Fibroblast of lung (primary cell): ENCODE measurements at places on chromosomes 4 and X.

DNA sequence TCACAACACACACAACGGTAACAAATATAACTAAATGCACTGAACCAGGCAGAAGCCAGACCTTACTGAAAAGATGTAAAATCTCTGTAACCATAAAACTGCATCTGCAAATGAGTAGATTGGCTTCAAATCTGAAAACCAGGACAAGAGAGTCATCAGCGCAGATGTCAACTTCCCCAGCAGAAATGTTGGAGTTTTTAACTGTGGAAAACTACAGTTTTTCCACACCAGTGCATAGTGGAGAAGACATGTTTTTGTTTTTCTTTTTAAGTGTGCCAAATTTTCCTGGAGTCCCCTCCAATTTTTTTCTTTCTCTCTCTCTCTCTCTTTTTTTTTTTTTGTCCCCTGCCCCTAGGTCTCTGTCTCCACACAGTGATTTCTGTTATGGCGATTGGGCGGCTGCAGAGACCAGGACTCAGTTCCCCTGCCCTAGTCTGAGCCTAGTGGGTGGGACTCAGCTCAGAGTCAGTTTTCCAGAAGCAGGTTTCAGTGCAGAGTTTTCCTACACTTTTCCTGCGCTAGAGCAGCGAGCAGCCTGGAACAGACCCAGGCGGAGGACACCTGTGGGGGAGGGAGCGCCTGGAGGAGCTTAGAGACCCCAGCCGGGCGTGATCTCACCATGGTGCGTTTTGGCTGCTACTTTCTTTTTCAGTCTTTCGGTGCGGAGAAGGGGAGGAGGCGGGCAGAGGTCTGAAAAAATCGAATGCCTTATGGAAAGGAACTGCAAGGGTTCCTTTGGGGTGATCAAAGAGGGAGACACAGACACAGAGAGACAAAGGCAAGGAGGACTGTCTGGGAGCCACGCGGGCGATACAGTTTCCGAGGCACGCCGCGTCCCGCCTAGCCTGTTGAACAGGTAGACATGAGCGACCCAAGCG, at the start of gene GUCY1A1:
TSS of gene GUCY1A1 (plus strand) at position 505 of the 878 bp plus-strand sequence. CDS start 30,020 bp downstream, outside the sequence.
- H3K4me3 ChIP-seq = peak within 1 kb of the TSS; percentile 70
- peak; percentile 8 for DNase-seq
- H3K27ac ChIP-seq = no peak within 1 kb of the TSS
- H3K27me3 ChIP-seq = no peaks in the 10 kb centered on the region

GRCh38 chr4:48067536-48067935, 51.0 kb downstream of the NIPAL1 start:
- H3K4me1 ChIP-seq = no peaks in the 10 kb centered on the region
- no peak overlapping the region for H3K27ac ChIP-seq
- H3K36me3 ChIP-seq = no peaks in the 10 kb centered on the region
- H3K4me3 ChIP-seq = no peak overlapping the region
- H3K27me3 ChIP-seq = no peaks in the 10 kb centered on the region
- no peak for DNase-seq

- H3K27ac ChIP-seq = no peak overlapping the region
- peak; percentile 51 for DNase-seq
- no peaks in the 10 kb centered on the region for H3K4me1 ChIP-seq
- no peak overlapping the region for H3K4me3 ChIP-seq
- H3K36me3 ChIP-seq = no peaks in the 10 kb centered on the region
- no peaks in the 10 kb centered on the region for H3K27me3 ChIP-seq
These were observed 256.4 kb upstream of the GRID2 start for GRCh38 chr4:92047209-92047875.

DNA sequence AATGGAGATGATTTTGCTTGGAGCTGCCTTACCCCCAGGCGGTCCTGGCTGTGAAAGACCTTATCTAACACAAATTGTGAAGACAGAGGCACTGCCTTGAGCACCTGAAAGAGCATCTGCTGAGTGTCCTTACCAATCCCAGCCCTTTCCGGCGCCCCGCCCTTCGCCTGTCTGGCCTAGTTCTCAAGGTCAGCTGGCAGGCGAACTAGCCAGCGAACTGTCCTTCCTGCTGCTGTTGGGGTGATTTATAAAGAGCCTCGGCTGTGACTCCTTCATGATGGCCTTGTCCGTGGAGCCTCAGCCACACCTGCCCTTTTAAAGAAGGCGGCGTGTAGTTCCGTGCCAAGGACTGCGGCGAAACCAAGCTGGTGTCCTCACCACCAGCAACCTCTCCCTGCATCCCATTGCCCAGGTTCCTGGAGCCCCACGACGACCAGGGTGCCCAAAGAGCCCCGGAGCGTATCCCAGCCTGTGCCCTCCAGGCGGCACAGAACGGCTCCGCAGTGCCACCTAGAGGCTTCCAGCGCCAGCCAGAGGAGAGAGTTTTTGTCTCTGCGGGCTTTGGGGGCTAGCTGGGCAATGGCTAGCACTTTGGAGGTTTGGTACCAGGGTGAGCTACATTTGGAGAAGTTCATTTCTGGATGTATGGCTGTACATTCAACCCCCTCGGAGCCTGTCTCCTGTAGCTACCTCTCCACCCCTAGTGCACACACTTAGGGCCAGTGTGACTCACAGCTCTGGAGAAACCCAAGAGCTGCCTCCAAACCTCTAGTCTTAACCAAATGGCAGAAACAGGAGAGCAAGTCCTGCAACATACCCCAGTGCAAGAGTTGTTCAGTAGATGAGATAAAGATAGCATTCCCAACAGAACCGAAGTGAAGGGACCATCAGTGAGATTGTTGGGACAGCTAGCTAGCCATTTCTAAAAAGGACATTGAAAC, 36.8 kb upstream of the VMA21 start:
- H3K36me3 ChIP-seq = no peaks in the 10 kb centered on the region
- no peak overlapping the region for H3K27ac ChIP-seq
- no peaks in the 10 kb centered on the region for H3K27me3 ChIP-seq
- H3K4me1 ChIP-seq = no peaks in the 10 kb centered on the region
- H3K4me3 ChIP-seq = no peak overlapping the region

DNA sequence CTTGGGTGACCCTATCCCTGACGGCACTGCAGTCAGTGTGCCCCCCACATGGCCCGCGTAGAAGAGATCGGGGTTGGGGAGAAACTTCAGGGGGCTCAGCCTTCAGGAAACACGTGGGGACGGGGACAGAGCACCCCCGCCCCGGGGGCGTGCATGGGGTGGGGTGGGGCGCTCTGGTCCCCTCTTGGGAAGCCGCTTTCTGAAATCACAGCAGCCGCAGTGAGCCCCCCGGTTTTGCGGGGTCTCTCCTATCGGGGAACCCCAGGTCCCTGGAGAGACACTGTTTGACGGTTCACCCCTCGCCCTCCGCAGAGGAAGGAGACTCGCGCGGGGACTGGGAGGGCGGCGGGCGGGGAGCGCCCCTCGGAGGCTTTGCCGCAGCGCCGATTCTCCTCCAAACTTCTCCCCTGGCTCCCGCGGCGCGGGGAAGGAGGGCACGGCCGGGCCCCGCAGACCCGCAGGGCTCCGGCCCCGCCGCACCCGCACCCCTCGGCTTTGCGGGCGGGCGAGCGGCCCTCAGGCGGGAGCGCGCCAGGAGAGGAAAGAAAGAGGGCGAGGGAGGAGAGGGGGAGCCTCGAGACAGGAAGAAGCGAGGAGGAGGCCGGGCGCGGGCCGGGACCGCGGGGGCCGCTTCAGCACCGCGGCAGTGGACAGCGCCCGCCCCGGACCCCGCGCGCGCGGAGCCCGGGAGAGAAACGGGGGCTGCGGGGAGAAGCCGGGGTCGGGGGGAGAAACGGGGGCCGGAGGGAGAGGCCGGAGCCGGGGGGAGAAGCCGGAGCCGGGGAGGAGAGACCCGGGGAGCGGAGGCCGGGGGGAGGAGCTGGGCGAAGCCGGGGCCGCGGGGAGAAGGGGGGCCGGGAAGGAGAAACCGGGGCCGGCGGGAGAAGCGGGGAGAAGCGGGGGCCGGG, 612 bp downstream of the CPLX1 start:
- H3K27ac ChIP-seq = no peak overlapping the region
- no peaks in the 10 kb centered on the region for H3K4me1 ChIP-seq
- H3K36me3 ChIP-seq = no peaks in the 10 kb centered on the region
- peaks cover 39% of the 10 kb centered on the region for H3K27me3 ChIP-seq
- peak; percentile 16 for DNase-seq
- no peak overlapping the region for H3K4me3 ChIP-seq

GRCh38 chrX:34877436-34877835, 65.2 kb upstream of the FAM47B start:
- H3K36me3 ChIP-seq = no peaks in the 10 kb centered on the region
- DNase-seq = peak; percentile 32
- H3K4me1 ChIP-seq = peaks cover 2% of the 10 kb centered on the region

- H3K27me3 ChIP-seq = no peaks in the 10 kb centered on the region
- H3K36me3 ChIP-seq = no peaks in the 10 kb centered on the region
- DNase-seq = no peak
- no peak overlapping the region for H3K27ac ChIP-seq
- no peaks in the 10 kb centered on the region for H3K4me1 ChIP-seq
- no peak overlapping the region for H3K4me3 ChIP-seq
These were observed 46.2 kb upstream of the NMU start for GRCh38 chr4:55682295-55682694.

GRCh38 chr4:81921751-81922159, 450.0 kb upstream of the RASGEF1B start:
- H3K4me3 ChIP-seq = no peak overlapping the region
- H3K27ac ChIP-seq = no peak overlapping the region
- H3K4me1 ChIP-seq = no peaks in the 10 kb centered on the region
- H3K27me3 ChIP-seq = no peaks in the 10 kb centered on the region

GRCh38 chrX:10893976-10894375, 217.2 kb upstream of the HCCS start:
- no peak overlapping the region for H3K27ac ChIP-seq
- H3K27me3 ChIP-seq = no peaks in the 10 kb centered on the region
- no peaks in the 10 kb centered on the region for H3K36me3 ChIP-seq
- H3K4me3 ChIP-seq = no peak overlapping the region
- DNase-seq = no peak

GRCh38 chrX:30010471-30010870, 204.9 kb upstream of the MAGEB2 start:
- H3K27ac ChIP-seq = no peak overlapping the region
- no peak overlapping the region for H3K4me3 ChIP-seq
- no peaks in the 10 kb centered on the region for H3K36me3 ChIP-seq
- DNase-seq = no peak

GRCh38 chr4:32890398-32890797, 2170.2 kb downstream of the PCDH7 start:
- no peaks in the 10 kb centered on the region for H3K36me3 ChIP-seq
- H3K27me3 ChIP-seq = no peaks in the 10 kb centered on the region
- H3K27ac ChIP-seq = no peak overlapping the region
- no peak overlapping the region for H3K4me3 ChIP-seq
- no peaks in the 10 kb centered on the region for H3K4me1 ChIP-seq

GRCh38 chr4:10055871-10056270, 34.6 kb upstream of the SLC2A9 start:
- no peak overlapping the region for H3K4me3 ChIP-seq
- no peaks in the 10 kb centered on the region for H3K36me3 ChIP-seq
- no peak overlapping the region for H3K27ac ChIP-seq
- no peak for DNase-seq

- H3K4me1 ChIP-seq = no peaks in the 10 kb centered on the region
- no peak overlapping the region for H3K4me3 ChIP-seq
- H3K36me3 ChIP-seq = no peaks in the 10 kb centered on the region
- H3K27me3 ChIP-seq = no peaks in the 10 kb centered on the region
- no peak overlapping the region for H3K27ac ChIP-seq
These were observed 14.6 kb downstream of the ATP10D start for GRCh38 chr4:47499700-47500099.

- no peak overlapping the region for H3K4me3 ChIP-seq
- H3K27ac ChIP-seq = no peak overlapping the region
- H3K27me3 ChIP-seq = no peaks in the 10 kb centered on the region
- no peaks in the 10 kb centered on the region for H3K36me3 ChIP-seq
These were observed 188.0 kb upstream of the RPL34 start for GRCh38 chr4:108432418-108432817.

- no peaks in the 10 kb centered on the region for H3K27me3 ChIP-seq
- no peak overlapping the region for H3K4me3 ChIP-seq
- no peak for DNase-seq
- H3K4me1 ChIP-seq = peaks cover 11% of the 10 kb centered on the region
- H3K27ac ChIP-seq = no peak overlapping the region
These were observed 574.3 kb downstream of the INPP4B start for GRCh38 chr4:142271832-142272231.

DNA sequence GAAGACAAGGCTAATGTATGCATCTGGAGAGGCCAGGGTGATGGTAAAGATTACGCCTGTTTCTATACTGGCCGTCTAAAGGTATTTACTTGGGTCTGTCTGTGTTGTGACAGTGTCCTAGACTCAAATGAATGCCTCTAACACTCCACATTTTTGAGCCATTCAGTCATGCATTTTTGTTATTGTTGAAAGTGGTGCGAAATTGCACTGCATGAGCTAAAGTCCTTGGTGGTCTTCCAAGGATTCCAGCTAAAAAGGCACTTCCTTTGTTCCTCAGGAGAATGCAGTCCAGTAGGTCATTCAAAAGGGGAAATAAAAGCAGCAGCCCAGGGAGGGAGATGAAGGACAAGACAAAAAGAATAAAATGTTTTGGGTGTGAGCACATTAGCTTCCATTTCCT, 3.0 kb downstream of the GPC4 start:
- H3K4me1 ChIP-seq = no peaks in the 10 kb centered on the region
- no peak overlapping the region for H3K4me3 ChIP-seq
- H3K36me3 ChIP-seq = no peaks in the 10 kb centered on the region
- DNase-seq = peak; percentile 26

DNA sequence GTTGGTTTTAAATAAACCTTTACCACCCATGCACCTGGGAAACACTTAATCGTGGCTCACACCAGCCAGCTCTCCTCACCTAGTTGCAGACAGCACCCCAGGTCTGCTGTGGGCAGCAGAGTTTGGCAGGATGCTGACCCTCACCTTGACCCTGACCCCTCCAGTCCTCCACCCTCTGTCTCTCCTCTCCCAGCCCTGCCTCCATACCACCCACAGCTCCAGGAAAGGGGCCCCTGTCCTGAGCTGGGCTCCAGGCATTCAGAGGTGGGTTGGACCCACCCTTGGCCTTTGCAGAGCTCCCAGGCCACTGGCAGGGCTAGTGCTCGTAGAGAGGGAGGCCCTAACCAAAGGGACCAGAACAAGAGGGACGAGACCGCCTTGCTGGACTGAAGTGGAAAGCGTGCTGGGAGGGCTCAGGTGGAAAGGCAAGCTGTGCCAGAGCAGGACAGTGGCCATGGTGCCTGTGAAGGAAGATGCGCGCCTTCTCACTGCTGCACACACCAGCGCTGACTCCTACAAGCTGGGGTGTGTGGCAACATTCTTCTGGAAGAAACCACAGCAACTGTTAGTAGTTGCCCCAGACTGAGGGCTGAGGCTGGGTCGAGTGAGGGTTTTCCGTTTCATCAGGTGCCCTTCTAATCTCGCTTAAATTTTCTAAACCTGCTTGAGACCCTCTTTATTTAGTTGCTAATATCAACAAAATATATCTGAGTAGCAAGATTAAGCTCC, 10.7 kb upstream of the S100P start:
- H3K27ac ChIP-seq = no peak overlapping the region
- no peaks in the 10 kb centered on the region for H3K36me3 ChIP-seq
- H3K4me3 ChIP-seq = no peak overlapping the region
- no peaks in the 10 kb centered on the region for H3K27me3 ChIP-seq

GRCh38 chr4:110793381-110793801, 170.5 kb upstream of the PITX2 start:
- no peak overlapping the region for H3K4me3 ChIP-seq
- H3K27ac ChIP-seq = no peak overlapping the region
- peaks cover 2% of the 10 kb centered on the region for H3K4me1 ChIP-seq
- peak; percentile 25 for DNase-seq

- no peaks in the 10 kb centered on the region for H3K27me3 ChIP-seq
- peak overlapping the region; percentile 67 for H3K27ac ChIP-seq
These were observed 114.8 kb downstream of the REELD1 start for GRCh38 chr4:146329050-146329716.
